Neural crest cell (in vitro differentiated cells): ENCODE measurements at places on chromosomes 4 and X.

DNA sequence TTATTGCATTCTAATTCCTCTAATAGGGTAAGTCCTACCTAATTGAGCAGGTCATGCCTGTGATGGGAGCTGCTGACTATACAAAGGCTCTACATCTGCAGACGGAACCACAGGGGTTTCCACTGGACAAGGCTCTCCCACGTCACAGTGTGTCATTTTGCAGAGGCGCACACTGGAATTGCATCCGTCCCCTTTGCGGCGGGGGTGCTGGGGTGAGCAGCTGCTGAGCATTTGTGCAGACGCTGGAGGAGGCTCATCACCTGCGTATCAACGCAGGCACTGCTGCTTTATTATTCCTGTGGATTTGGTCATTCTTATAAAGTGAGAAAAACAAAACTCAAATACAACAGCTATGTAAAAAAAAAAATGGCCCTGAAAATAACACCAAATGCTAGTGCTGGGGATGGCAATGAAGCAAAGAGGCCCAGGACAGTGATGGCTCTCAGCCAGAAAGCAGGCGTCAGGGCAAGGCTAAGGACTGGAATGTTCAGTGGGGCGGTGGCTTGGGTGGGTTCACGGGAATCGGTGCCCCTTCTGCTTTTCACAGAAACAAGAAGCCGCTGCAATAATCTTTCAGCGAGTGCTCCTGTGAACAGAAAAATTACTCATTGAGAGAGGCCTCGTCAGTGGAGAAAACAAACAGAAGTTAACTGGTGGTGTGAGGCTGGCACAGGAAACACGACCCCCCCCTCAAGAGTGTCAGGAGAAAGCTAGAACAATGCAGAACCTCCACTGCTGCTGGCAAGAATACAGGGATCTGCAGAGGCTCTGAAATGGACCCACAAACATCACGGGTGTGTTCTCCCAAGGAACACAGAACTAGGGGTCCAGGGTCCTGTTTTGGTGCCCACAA, 67.8 kb downstream of the GATB start:
- DNase-seq, result no peak

- no peak for DNase-seq
These were observed 404.7 kb upstream of the CNKSR2 start for GRCh38 chrX:20969565-20969964.

DNA sequence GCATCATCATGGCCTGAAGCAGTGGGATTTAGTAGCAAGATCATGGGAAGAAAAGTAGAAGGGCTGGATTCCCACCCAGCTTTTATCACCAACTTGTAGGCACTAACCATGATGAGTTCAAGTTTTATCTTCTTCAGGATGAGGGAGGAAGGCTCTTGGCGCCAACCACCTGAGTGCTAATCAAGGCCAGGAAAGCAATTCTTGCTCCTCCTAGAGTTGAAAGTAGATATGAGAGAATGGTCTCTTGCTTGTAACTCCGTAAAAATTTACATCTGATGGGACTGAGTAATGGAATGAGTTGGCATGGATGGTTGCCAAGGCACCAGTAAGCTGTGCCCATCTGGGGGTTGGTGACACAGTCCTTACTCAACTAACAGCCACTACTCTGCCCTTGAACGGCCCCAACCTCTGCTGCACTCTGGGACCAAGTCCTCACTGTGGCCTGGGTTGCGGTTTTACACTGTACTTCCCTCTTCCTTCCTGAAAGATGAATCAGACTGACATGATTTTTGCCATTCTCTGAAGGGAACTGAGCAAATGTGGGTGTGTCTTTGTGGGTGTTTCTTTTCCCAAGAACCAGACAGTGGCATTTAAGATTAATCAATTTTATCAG, 39.4 kb upstream of the NDP start:
- no peak for DNase-seq

DNA sequence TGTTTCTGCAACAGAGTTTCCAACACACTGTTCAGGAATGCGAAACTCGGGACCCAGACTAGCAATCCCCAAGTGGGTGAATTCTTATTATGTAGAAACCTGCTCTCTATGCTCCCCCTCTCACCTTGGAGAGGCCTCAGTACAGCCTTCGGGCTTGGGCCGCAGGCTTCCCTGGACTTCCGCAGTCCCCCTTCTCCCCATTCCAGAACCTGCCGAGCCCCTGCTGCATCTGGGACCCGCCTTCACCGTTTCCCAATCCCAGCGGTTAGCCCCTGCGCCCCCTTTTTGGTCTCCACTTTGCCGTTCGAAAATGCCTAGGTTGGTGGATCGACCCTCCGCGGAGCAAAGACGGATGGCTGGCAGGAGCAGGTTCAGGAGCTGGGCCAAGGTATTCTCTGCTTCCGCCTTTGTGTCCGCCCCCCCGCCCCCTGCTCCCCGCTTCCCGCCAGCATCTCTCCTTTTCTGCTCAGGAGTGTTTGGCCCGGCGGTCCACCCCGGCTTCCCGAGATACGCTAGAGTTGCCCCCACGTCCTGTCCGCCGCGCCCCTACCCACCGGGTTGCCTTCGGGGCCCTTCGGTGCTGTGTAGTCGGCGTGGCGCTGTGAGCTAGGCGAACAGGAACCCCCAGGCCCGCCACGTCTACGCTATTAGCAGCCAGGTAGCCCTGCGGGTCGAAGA, 11.5 kb downstream of the HAND2 start:
- DNase-seq, result no peak

- DNase-seq, result no peak
These were observed 195.7 kb upstream of the IL1RAPL1 start for GRCh38 chrX:28391528-28391927.

DNA sequence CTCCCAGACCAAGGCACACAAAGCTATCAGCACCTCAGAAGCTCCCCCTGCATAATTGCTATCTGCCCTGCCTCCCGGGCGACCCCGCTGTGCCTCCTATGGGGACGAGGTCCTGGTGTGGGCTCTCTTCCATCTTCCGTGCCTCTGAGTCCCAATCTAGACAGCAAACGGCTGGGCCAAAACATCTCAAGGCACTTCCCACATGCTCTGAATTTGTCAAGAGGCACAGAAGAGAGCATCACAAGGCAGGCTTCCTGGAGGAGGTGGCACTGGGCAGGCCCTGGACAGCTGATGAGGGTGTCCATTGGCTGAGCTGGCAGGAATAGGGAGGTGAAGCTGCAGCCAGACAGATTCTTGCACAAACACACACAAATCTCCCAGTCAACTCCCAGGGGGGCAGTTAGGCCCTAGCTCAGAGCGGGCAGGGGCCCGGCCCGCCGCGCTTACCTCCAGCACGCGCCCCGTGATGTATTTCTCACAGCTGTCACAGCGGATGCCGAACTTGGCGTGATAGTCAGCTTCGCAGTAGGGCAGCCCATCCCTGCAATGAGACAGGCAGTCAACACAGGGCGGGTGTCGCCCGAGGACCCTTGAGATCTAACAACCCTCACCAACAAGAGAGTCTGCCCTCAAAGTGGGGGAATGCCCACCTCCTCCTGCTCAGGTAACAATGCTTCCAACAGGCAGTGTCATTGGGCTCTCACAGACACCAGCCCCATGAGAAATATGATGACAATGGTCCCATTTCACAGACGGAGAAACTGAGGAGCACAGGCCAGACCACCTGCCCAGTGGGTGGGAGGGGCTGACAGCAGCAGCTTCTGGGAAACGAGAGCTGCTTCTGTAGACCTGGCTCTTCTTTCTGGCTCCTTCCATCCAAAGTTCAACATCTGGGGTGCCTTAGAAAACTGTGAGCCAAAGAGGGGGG, 81.2 kb downstream of the ABLIM2 start:
- no peak for DNase-seq

- DNase-seq, result no peak
These were observed 20.0 kb downstream of the MORF4L2 start for GRCh38 chrX:103666202-103667107.
